ENCODE measurements at places on chromosomes 11 and 22.

DNA sequence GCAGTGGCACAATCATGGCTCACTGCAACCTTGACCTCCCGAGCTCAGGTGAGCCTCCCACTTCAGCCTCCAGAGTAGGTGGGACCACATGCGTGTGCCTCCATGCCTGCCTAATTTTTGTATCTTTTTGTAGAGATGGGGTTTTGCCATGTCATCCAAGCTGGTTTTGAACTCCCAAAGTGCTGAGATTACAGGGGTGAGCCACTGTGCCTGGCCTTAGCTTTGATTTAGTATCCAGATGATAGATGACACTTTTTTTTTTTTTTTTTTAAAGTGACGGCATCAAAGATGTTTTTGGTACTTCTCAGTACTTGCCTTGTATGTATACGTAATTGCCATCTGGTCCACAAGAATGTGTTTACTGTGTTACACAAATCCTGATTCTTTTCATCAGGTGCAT lies 23.4 kb downstream of the LDHAL6A start:
- no peak for DNase-seq
- no peak overlapping the region for H3K4me3 ChIP-seq
- peaks cover 47% of the 10 kb centered on the region for H3K36me3 ChIP-seq
- H3K27me3 ChIP-seq = no peaks in the 10 kb centered on the region
- no peaks in the 10 kb centered on the region for H3K4me1 ChIP-seq

DNA sequence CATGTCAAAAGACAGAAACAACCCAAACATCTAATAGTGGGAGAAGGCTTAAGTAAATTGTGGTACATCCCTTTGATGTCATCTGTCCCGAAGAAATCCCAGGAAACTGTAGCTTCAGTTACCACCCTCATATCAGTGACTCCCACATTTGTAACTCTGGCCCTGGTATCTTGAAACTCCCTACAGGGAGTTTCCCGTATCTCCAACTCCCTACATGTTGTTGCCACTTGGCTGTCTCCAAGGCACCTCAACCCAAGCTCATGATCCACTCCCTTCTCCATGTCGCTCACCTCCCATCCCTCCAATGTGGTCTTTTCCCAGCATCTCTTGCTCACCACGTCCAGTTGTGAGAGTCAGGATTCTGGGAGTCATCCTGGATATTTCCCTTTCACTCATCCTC lies 68.1 kb downstream of the CACNG2 start:
- H3K27ac ChIP-seq = no peak overlapping the region
- peaks cover 66% of the 10 kb centered on the region for H3K27me3 ChIP-seq
- H3K36me3 ChIP-seq = no peaks in the 10 kb centered on the region
- H3K4me3 ChIP-seq = no peak overlapping the region
- no peaks in the 10 kb centered on the region for H3K4me1 ChIP-seq

- H3K36me3 ChIP-seq = no peaks in the 10 kb centered on the region
- no peaks in the 10 kb centered on the region for H3K4me1 ChIP-seq
- H3K27ac ChIP-seq = no peak overlapping the region
- H3K4me3 ChIP-seq = no peak overlapping the region
- no peak for DNase-seq
Measured at GRCh38 chr22:29435236-29436136, 2.9 kb upstream of the RFPL1 start.

- no peaks in the 10 kb centered on the region for H3K36me3 ChIP-seq
- H3K4me3 ChIP-seq = no peak overlapping the region
- H3K4me1 ChIP-seq = peaks cover 3% of the 10 kb centered on the region
- H3K27me3 ChIP-seq = peaks cover 64% of the 10 kb centered on the region
- DNase-seq = no peak
- H3K27ac ChIP-seq = no peak overlapping the region
Measured at GRCh38 chr11:117882311-117882905, 6.0 kb upstream of the FXYD6 start.

GRCh38 chr11:35121326-35121865 lies 17.6 kb upstream of the CD44 start:
- no peak overlapping the region for H3K4me3 ChIP-seq
- no peak for DNase-seq
- H3K4me1 ChIP-seq = peaks cover 63% of the 10 kb centered on the region
- no peaks in the 10 kb centered on the region for H3K27me3 ChIP-seq
- no peaks in the 10 kb centered on the region for H3K36me3 ChIP-seq

GRCh38 chr11:108635106-108635505 lies 29.8 kb upstream of the DDX10 start:
- peaks cover 18% of the 10 kb centered on the region for H3K27me3 ChIP-seq
- H3K27ac ChIP-seq = no peak overlapping the region
- no peaks in the 10 kb centered on the region for H3K36me3 ChIP-seq
- no peak for DNase-seq
- no peaks in the 10 kb centered on the region for H3K4me1 ChIP-seq
- H3K4me3 ChIP-seq = no peak overlapping the region

DNA sequence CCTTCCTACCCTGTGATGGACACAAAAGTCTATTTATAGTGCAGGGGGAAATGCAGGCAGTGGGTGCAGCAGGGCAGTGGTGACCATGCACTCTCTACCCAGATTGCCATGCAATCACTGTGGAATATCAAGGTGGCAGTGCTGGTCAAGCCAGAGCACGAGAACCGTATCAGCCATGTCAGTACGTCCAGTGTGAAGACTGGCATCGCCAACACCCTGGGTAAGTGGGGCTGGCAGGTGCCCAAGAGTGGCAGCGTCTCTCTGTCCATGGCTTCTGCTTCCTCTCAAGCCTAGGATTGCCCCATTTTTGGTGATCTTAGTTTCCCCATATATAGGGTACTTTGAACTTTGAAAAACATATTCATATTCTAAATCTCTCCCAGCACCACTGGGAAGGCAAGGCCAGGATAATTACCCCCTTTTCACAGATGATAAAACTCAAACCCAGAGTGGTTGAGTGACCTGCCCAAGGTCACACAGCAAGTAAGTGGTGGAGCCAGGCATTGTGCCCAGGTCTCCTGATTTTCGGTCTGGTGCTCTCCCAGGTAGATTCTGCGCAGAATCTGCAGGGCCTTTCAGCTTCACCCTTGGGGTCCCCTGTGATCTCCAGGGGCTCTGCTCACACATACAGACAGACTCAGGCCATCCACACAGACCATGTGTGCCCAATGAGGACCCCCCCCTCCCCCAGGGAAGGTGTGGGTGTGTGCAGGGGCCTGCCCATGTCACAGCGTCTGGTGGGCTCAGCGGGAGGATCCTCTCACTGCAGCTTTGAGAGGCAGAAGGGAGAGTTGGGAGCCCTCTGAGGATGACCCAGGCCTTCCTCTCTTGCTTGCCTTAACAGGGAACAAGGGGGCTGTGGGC lies 7.1 kb downstream of the INPPL1 start:
- no peaks in the 10 kb centered on the region for H3K27me3 ChIP-seq
- no peak for DNase-seq
- no peaks in the 10 kb centered on the region for H3K36me3 ChIP-seq
- no peak overlapping the region for H3K4me3 ChIP-seq

- no peak overlapping the region for H3K27ac ChIP-seq
- H3K27me3 ChIP-seq = peaks cover 12% of the 10 kb centered on the region
- no peaks in the 10 kb centered on the region for H3K4me1 ChIP-seq
- DNase-seq = no peak
- H3K36me3 ChIP-seq = no peaks in the 10 kb centered on the region
- H3K4me3 ChIP-seq = no peak overlapping the region
Measured at GRCh38 chr11:35974882-35975589, 31.2 kb downstream of the LDLRAD3 start.

DNA sequence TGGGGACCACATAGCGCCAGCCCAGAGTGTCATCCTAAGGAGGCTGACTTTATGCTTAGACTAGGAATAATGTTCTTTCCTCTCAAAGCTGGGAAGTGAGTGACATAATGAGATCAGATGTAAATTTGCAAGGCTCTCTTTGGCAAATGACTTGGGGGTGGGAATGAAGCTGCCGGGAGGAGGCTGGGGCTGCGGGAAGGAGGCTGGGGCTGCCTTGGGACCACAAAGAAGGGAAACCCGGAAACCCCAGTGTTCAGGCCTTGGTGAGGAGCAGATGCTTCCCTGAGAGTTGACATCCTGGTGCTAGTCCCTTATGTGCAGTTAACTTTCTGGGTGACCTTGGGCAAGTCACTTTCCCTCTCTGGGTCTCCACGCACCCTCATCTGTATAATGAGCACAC lies 182.0 kb downstream of the CHST1 start:
- no peak for DNase-seq
- H3K27me3 ChIP-seq = peaks cover 21% of the 10 kb centered on the region
- H3K4me3 ChIP-seq = no peak overlapping the region
- no peaks in the 10 kb centered on the region for H3K36me3 ChIP-seq
- no peaks in the 10 kb centered on the region for H3K4me1 ChIP-seq
- H3K27ac ChIP-seq = no peak overlapping the region

DNA sequence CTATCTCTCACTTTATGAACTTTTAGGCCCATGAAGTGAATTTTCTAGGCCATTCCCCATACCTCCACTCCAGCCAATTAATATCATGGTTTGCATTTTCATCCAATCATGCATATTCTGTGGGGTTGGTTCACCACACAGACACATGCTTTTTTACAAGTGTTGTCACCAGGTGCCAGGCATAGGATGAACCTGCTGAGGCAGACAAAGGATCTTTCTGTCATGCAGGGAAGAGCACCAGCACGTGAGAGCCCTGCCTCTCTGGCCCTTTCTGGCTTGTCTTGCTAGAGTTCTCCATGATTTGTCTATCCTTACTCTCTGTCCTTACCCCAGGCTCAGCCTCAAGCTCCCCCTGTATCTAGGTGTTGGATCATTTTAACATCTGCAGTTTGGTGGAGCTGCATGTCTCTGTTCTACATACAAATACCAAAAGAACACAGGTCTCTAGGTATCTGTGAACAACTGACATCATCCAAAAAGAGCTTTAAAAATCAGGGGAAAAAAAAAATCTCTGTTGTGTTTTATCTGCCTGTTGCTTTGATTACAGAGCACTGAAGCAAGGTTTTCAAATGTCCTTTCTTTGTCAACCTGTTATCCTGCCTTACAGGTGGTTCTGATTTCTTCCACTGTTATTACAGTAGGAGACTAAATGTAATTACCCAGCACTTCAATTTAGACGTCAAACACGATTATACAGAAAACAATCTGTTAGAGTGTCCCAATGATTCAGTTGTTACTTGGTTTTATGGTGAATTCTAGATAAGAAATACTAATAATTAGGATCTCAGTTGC lies 58.4 kb upstream of the GRAMD1B start:
- H3K4me1 ChIP-seq = no peaks in the 10 kb centered on the region
- H3K4me3 ChIP-seq = no peak overlapping the region
- DNase-seq = no peak
- peaks cover 12% of the 10 kb centered on the region for H3K27me3 ChIP-seq
- no peak overlapping the region for H3K27ac ChIP-seq

DNA sequence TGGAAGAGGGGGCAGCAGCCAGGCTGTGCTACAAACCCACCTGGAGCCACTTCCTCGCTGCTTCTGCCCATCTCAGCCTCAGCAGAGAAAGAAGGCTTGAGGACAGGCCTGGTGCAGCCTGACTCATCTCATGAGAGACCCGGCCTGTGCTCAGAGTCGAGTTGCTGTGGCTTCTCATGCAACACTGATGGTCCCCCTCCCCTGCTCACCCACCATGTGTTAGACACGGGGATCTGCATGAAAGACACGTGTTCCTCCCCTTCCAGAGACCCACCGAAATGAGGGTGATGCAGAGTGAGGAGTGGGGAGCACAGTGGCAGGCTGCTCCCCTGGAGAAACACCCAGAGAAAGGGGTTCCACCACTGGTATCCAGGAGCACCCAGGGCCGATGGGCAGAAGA lies 15.0 kb downstream of the RTN4R start:
- no peaks in the 10 kb centered on the region for H3K4me1 ChIP-seq
- no peak overlapping the region for H3K4me3 ChIP-seq
- no peaks in the 10 kb centered on the region for H3K36me3 ChIP-seq
- H3K27ac ChIP-seq = no peak overlapping the region
- no peak for DNase-seq
- no peaks in the 10 kb centered on the region for H3K27me3 ChIP-seq

- no peak overlapping the region for H3K4me3 ChIP-seq
- H3K4me1 ChIP-seq = peaks cover 11% of the 10 kb centered on the region
- peaks cover 11% of the 10 kb centered on the region for H3K36me3 ChIP-seq
- no peaks in the 10 kb centered on the region for H3K27me3 ChIP-seq
- no peak overlapping the region for H3K27ac ChIP-seq
- no peak for DNase-seq
Measured at GRCh38 chr11:108069947-108070346, 51.4 kb upstream of the ACAT1 start.
